Right forelimb (tissue), 1 donor: ENCODE measurements at places on chromosomes 6 and 20.

GRCh38 chr20:57580478-57581201 lies 19.7 kb downstream of the PCK1 start:
- DNase-seq: no peak

GRCh38 chr20:50335105-50335504 lies 144.5 kb downstream of the CEBPB start:
- no peak for DNase-seq

- no peak for DNase-seq
Observed at GRCh38 chr20:39292193-39292736, 330.1 kb downstream of the DHX35 start.

- DNase-seq: no peak
Observed at GRCh38 chr6:32073613-32074012, 35.4 kb downstream of the CYP21A2 start.

DNA sequence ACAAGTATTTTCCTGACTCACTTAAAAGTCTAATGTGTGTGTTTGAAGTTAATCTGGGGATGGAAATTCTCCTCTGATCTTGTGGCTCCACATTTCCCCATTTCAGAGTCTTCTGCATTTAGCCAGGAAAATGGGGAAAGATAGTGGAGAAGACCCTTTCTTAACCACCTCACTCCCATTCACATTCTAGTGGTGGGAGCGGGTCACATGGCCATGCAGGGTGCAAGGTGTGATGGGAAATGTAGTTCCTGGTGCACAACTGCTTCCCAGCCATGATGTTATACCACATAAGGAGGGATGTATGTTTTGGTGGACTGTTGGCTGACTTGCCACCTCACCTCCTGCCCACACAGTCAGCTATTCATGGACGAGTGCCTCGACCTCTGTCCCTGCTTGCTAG lies 61.8 kb downstream of the BANF2 start:
- DNase-seq: no peak

GRCh38 chr20:37285664-37286374 lies 3.6 kb upstream of the MANBAL start:
- no peak for DNase-seq

GRCh38 chr6:41767112-41767833 lies 12.4 kb downstream of the FRS3 start:
- DNase-seq: no peak

- no peak for DNase-seq
Observed at GRCh38 chr6:72002415-72002814, 116.1 kb downstream of the RIMS1 start.

DNA sequence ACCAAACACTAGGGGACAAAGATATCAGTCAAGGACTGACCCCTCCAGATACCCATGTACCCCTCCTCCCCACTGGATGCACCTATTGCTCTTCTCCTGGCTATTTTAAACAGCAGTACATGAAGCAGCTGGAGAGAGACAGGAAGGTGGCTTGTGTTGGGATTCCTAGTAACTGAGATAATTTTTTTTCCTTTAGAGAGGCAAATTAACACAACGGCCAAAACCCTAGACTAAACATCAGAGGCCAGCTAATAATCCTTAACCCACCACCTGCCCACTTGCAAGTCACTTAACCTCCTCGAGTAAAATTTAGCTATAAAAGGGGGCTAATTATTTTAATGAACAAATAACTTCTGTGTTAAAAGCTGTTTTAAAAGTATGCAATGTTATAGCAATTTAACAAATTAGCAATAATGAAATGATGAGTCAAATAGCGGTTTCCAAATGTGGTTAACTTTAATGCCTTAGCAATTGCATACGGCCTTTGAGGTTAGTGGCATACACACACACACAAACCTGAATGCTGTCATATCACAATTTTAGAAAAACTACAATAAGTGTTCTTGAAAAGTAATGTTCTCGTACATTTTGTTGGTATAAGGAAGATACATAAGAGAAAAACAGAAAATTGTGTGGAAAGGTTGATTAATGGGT lies 151.7 kb downstream of the FRK start:
- DNase-seq: no peak

- DNase-seq: no peak
Observed at GRCh38 chr6:96907498-96907897, 9.8 kb upstream of the NDUFAF4 start.

GRCh38 chr6:131014080-131014776 lies 48.8 kb downstream of the EPB41L2 start:
- DNase-seq: no peak

DNA sequence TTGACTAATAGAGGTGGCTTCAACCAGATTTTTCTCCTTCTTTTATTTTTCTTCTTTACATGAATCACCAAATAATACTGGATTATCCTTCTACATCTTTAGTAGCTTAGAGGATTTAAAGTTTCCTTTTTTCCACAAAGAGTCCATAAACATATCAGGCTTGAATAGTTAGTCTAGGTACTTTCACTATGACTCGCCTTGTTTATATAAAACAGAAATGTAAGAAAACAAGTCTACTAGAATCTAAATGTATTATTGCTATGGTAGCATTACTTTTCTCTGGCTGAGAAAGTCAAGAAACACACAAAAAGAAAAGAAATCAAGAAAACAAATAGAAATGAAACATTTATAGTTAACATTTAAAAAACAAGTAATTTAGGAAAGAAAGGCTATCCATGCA lies 215.2 kb downstream of the PTPRK start:
- no peak for DNase-seq

DNA sequence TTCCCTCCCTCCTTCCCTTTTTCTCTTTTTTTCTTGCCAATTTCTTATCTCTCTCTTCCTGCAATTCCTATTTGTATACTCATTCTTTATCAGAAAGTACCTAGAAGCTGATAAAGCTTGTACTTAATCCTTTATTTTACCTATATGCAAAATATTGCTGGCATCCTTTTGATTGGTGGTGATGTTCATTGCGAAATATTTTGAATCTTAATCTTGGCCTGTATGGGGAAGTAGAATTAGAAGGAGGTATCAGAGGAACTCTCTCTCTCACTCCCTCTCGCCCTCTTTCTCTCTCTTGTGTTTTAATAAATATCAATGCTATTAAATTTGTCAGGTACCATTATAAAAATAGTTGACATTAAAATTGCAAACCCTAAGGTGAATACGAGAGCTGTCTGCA lies 52.8 kb downstream of the UST start:
- DNase-seq: no peak

- no peak for DNase-seq
Observed at GRCh38 chr20:24590178-24590982, 121.0 kb downstream of the SYNDIG1 start.

GRCh38 chr20:17498641-17499040 lies 32.5 kb downstream of the BFSP1 start:
- no peak for DNase-seq

- DNase-seq: no peak
Observed at GRCh38 chr20:62138912-62139311, 4.3 kb downstream of the PSMA7 start.

DNA sequence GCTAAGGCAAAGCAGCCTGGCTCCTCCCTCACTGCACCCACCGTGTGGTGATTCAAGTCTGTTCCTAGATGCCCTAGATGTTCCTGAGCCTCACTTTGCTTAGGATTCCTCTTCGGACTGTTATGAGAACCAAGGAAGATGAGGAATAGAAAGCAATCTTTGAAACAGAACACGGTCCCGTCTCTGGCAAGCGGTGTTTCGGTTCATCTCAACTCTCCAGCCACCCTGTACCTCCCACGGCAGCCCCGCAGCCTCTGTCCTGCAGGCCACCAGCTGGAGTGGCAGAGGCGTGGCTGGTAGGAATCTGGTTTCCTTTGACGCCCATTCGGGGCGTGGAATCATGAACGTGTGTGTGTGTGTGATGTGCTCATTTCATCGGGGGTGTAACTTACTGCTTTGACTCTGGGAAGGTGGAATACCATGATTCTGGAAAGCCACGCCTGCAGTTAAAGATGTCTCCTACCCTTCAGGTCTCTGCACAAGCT lies 21.3 kb downstream of the PDE10A start:
- no peak for DNase-seq

- DNase-seq: no peak
Observed at GRCh38 chr6:150068151-150068550, 770 bp downstream of the ULBP3 start.

GRCh38 chr20:38123021-38123587 lies 42.0 kb downstream of the TGM2 start:
- DNase-seq: no peak

DNA sequence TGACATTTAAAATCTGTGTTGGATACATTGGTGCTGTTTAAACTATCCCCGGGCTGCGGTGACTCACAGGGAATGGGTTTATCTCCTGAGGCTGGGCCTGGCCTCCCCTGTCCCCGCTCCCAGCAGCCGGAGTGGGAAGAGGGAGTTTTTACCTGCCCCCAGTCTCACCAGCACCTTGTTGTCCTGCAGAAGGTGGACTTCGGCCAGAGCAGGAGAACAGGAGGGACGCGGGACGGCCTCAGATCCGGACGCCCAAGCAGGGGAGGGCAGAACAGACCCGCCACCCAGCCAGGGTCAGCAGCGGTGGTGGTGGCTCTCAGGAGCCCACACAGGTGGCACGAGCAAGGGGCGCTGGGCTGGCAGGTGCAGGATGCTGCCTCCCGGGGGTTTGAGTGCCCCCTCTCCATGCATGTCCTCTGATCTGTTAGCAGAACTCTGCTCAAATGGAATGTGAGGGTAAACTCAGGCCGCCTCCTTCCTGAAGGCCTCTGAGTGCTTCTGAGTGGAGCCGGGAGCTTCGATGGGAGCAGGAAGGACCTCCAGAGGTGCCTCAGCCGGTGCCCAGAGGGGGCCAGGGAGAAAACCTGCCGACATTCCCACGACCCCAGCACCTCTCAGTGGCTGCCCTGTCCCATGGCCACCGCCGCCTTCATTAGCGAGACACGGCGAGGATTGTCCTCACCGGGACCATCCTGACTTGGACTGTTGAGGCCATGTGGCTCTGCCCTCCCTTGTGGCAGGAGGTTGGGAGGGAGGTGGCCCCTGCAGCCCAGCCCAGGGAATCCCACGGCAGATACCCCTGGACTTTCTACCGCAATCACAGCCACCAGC lies 43.4 kb upstream of the MRGBP start:
- DNase-seq: no peak
